ENCODE measurements at places on chromosomes 3 and 15.

DNA sequence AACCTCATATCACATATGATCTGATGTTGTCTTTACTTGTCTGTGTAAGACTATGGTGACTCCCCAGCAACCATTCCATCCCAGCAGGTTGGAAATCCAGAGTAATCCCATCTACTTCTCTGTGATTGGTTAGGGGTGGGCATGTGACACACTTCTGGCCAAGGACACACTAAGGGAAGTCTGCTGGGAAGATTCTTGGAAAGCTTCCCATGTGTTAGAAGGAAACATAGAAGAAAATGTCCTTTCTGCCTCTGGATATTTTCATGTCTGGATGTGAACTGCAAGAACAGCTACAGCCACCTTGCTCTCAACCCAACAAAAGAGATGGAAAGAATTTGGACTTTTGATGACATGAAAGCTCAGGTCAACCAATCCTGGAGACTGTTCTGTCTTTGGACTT lies 2.6 kb upstream of the UBE2Q2 start:
- DNase-seq: no peak

GRCh38 chr3:127823426-127823857 lies 1.1 kb upstream of the MGLL start:
- DNase-seq: no peak

GRCh38 chr3:159030138-159030670 lies 228.3 kb downstream of the MFSD1 start:
- DNase-seq: no peak

DNA sequence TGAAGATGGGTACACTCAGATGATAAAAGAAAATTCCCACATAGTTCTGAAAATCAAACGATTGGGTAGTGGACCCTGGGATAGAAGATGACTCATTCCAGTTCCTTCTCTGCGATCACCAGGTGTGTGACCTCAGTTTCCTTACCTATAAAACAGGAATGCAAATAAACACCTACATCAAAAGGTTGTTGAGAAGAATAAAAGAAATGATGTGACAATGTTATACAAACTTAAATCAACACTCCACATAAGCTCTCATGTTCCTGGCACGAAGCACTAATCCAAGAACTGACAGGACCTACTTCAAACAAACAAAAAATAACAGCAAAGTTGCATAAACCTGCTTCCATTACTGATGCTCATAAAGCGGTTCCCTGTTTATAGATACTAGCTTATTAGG lies 69.2 kb downstream of the RORA start:
- DNase-seq: no peak

- DNase-seq: no peak
Observed at GRCh38 chr3:179258820-179259219, 7.9 kb upstream of the KCNMB3 start.

- no peak for DNase-seq
Observed at GRCh38 chr3:177771780-177772179, 574.5 kb upstream of the TBL1XR1 start.

GRCh38 chr3:108603691-108604090 lies 14.2 kb downstream of the DZIP3 start:
- no peak for DNase-seq

All from left renal pelvis (tissue), 4 donors.